Suppressor macrophage (primary cell): ENCODE measurements at places on chromosomes 16 and 17.
A peak's percentile ranks its signal among the peaks of the same experiment; 100 is the strongest.

DNA sequence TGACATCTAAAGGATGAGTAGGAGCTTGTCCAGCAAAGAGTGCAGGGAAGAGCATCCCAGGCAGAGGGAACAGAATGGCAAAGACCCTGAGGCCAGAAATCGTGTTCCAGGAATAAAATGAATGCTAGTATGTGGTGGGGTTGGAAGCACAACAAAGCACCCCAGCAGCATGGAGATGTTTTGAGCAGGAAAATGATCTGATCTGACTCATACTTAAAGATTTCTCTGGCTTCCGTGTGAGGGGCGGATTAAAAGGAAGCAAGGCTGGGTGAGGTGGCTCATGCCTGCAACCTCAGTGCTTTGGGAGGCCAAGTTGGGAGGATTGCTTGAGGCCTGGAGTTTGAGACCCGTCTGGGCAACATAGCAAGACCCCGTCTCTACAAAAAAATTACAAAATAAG lies 2.3 kb downstream of the SLC5A11 start:
- no peak for DNase-seq

DNA sequence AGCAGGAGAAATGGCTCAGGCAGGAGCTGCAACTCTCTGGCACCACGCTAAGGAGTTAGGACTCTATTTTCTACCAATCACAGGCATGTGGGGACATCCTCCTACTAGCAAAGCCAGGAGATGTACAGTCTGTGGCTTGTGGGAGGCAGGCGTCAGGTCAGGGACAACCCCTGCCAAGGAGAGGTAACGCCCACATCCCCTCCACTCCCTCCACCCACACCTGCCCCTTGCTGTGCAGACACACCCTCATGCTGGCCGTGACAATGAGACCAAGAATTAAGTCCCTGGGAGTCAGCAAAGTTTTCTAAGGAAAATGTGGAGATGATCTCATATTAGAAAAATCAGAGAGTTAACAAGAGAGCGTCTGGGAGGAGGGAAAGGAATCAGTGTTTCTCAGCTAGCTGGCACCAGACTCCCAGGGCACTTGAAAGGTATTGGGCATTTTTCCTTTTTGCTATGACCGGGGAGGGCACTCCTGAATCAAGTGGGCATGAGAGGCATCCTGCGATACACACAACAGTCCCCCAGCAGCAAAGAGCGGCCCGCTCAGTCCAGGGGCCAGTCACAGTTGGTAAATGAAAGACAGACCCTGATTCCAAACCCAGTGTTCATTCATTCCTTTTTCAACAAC lies 87.3 kb upstream of the RPL38 start:
- DNase-seq: no peak

DNA sequence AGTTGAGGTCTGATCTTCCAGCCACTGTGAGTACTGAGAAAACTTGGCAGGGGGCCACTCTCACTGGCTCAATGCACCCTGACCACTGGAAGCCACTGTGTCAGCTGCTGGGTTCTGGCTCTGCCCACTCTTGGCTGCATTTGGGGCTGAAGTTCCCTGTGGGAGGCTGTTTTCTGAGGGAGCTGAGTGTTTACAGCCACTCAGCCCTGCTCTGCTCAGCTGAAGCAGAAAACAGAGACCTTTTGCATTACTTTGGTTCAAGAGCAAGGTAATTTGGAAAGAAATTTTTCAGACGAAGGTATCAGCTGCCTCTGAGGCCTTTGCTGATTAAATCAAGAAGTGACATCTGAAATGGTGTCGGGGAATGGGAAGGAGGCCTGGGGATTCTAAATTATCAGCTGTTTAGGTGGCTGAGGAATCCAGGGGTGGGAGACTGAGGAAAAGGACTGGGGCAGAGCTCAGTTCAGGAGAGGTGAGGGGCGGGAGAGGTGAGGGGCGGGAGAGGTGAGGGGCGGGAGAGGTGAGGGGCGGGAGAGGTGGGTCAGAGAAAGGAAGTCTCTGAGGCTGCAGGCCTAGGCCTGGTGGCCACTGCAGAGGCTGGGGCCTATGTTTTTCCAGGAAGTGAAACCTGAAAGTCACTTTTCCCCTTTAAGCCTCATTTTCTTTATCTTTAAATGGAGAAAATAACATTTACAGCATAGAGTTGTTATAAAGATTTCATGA lies at the start of gene ACSM5:
TSS of gene ACSM5 (plus strand) at position 137 of the 723 bp plus-strand sequence. CDS start 1,951 bp downstream, outside the sequence.
- peak; percentile 59 for DNase-seq

DNA sequence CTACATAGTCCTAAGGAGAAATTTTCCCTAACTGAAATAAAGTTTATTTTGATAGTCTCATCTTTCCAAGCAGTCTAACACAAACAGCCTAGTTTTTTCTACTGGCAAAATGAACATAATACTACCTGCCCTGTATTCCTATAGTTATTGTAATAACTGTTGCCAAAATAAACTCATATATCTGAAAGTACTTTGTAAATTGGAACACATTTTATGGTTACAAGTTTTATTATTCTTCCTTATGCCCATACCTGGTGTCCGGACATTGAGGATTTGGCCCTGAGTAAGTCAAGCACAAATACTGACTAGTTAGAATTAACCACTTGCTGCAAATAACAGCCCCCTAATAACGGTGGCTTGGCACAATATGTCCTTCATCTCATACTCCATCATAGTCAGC lies 120.4 kb upstream of the TOM1L1 start:
- no peak for DNase-seq

DNA sequence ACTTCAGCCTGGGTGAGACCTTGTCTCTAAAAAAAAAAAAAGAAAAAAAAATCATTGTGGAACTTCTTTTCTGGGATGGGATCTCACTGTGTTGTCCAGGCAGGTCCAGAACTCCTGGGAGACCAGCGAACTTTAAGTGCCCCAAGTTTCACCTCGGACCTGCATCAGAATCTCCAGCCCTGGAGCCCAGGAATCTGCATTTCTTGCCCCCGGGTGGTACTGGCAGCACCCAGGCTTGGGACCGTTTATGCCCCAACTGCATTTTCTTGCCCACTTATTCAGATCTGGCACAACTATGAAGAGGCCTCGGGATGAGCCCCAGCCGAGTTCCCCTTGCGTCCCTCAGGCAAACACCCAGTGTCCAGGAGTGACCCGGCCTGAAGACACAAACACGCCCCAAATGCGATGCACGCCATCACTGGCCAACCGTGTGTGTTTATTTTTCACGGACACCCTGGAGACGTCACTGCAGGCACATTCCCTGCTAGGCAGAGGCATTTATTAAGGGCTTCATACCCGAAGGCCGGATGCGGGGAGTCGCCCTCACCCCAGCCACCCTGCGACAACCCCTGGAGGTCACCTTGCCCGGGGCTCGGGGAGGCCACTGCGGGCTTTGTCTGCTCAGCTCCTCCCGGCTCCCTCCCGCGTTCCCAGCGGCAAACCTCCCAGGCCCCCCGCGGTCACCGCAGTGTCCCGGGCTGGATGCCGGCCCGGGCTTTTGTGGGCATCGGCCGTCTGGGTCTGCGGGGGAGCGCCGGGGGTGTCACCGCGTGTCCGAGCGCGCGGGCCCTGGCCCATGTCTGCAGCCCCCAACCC lies 684 bp upstream of the SPIRE2 start:
- DNase-seq: peak; percentile 27

- no peak for DNase-seq
These were observed 49.4 kb upstream of the GAS7 start for GRCh38 chr17:10247810-10248209.
